ENCODE measurements at places on chromosomes 3 and 15.
A peak's percentile ranks its signal among the peaks of the same experiment; 100 is the strongest.

GRCh38 chr3:21041621-21042020 is 709.4 kb downstream of the ZNF385D start:
- DNase-seq = no peak

- DNase-seq = no peak
Measured at GRCh38 chr3:149089395-149089794, 3.1 kb upstream of the HLTF start.

- no peak for DNase-seq
Measured at GRCh38 chr15:69848096-69848495, 249.6 kb downstream of the TLE3 start.

- no peak for DNase-seq
Measured at GRCh38 chr3:159123877-159124276, 322.0 kb downstream of the MFSD1 start.

DNA sequence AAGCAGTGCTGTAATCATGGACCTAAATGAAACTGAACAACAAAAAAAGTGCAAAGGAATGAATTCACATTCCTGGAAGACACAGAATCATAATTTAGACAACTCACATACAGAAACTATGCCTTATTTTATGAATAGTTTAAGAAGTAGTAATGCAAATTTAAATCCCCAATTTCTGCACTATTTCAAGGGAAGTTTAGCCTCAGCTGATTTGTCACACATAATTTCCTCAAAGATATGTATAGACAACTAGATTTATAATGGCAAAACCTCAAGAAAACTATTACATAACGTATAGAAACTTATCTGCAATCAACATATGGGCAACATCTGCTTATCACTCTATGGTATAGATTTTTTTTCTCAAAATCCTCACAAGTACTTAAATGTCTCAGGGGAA is 7.8 kb upstream of the PTX3 start:
- DNase-seq = no peak

DNA sequence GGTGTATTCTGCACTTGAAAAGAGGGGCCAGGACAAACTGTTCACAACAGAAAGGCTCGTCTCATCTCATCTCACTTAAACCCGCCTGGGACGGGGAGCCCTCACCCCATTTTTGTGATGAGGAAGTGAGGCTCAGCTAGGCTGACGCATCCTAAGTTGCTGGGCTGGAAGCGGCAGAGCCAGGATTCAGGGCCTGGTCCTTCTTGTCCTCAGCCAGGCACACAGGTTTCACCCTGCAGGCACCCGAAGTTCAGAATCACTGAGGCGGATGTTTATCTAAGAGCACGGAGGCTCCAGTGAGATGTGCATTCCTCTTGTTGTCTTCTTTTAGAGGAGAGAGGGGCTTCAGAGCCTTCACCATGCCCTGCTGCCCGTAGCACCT is 51.1 kb upstream of the PLXNA1 start:
- DNase-seq = no peak

- no peak for DNase-seq
Measured at GRCh38 chr3:32901005-32901932, 50.2 kb upstream of the CCR4 start.

GRCh38 chr15:76963596-76963995 is 31.3 kb upstream of the PSTPIP1 start:
- DNase-seq = no peak

GRCh38 chr3:66405701-66406091 is 95.1 kb downstream of the LRIG1 start:
- DNase-seq = peak; percentile 34

GRCh38 chr3:55486857-55487380 is at the start of gene WNT5A:
Gene WNT5A (minus strand): TSS chr3:55487306. CDS start chr3:55486985, 321 bp downstream.
- DNase-seq = peak; percentile 67

DNA sequence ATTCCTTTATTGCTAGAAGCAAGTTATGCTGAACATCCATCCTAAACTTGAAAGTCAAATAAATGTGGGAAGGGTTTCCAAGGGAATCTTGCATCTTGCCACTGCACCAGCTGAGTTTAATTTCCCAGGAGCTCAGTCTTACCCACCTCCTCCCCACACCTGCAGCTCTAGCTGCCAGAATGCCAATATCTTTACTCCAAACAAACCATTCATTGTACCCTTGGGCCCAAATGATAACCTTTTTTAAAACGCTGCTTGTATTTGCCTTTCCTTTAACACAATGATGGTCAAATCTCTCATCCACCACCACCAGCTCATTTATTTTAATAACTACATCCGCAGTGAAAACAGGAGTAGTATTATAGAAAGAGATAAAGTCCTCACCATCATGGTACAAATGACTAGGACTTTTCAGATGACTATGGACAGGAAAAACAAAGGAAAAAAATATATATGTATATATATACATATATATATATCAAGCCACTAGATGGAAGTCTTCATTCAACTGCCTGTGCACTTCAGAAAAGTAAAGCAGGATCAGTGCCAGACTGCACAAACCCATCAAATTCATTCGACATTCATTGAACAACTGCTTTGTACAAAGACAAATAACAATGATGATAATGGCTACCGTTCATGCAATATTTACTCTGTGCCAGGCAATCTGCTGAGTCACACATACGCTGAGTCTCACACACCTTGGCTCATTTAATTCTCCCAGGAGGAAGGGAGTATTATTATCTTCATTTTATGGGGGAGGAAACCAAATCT is 44.0 kb downstream of the BFSP2 start:
- peak; percentile 56 for DNase-seq

DNA sequence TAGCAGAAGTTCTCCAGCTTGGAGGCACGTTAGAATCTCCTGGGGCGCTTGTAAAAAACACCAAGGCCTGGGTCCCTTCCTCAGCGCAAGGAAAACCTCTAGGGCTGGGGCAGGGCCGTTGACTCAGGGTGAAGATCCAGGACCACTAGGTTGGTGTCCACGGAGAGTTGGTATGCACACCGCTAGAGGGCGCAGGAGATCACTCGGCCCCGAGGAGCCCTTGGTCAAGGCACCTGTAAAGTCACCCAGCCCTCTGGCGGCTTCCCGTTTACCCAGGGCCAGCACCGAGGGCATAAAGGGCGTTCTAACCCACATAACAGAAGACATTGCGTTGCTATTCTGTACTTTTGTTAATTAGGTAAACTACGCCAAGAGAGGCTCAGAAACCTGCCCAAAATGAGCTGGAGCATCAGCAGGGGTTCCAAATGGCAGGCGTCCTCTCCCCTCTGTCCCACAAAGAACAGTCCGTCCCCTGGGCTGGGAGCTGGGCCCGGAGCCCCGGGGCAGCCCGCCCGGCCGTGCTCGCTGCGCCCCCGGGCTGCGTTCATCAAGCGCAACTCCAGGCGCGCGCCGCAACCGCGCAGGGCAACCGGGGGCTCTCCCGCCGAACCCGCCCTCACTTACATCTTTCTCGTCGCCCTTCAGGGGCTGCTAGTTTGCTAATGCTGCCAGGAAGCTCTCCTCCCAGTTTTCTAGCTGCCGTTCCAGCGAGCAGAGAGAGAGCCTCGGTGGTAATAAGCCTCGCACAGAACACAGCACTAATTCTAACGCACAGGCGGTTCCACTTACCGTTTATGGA is 332.1 kb downstream of the ARRDC4 start:
- DNase-seq = peak; percentile 15

- peak; percentile 99 for DNase-seq
Measured at GRCh38 chr3:112097378-112097777, 11.2 kb downstream of the C3orf52 start.

DNA sequence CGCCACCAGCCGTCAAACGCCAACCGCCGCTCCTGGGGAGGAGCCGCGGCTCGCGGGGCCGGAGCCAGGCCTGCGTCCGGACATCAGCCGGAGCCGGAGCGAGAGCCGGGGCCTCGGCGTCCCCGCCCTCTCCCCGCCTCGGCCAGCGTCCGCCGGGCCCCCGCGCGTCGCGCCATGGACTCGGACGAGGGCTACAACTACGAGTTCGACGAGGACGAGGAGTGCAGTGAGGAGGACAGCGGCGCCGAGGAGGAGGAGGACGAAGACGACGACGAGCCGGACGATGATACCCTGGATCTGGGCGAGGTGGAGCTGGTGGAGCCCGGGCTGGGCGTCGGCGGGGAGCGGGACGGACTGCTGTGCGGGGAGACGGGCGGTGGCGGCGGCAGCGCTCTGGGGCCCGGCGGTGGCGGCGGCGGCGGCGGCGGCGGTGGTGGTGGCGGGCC is 359 bp downstream of the ARIH1 start:
- no peak for DNase-seq

GRCh38 chr3:106022913-106023312 is 154.1 kb upstream of the CBLB start:
- no peak for DNase-seq

- DNase-seq = no peak
Measured at GRCh38 chr15:25792128-25792527, 71.0 kb downstream of the ATP10A start.

DNA sequence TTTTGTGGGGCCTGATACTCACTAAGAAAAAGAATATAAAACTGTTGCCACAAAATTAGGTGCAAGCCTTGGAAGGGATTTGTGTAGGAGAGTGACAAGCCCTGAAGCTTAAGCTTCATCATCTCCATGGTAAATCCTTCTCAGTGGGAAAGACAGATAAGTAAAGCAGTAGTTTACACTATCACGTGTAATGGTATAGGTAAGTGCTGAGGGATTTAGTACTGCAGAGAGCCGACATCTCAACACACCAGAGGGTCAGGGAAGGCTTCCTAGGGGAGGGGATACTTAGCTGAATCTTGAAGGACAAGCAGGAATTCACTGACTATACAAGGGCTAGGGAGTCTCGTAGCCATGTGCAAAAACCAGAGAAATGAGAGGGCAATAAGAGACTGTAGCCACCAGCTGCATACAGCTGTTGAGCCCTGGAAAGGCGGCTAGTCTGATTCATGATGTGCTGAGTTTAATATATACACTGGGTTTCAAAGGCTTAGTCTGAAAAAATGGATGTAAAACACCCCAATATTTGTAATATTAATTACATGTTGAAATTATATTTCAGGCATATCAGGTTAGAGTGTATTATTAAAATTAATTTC is 11.1 kb downstream of the SLC24A1 start:
- DNase-seq = no peak

- no peak for DNase-seq
Measured at GRCh38 chr15:61295239-61295638, 66.1 kb upstream of the RORA start.

- no peak for DNase-seq
Measured at GRCh38 chr3:128709038-128709437, 16.9 kb upstream of the RAB7A start.

- DNase-seq = peak; percentile 90
Measured at GRCh38 chr3:50260027-50260941, 8.7 kb upstream of the SEMA3B start.

DNA sequence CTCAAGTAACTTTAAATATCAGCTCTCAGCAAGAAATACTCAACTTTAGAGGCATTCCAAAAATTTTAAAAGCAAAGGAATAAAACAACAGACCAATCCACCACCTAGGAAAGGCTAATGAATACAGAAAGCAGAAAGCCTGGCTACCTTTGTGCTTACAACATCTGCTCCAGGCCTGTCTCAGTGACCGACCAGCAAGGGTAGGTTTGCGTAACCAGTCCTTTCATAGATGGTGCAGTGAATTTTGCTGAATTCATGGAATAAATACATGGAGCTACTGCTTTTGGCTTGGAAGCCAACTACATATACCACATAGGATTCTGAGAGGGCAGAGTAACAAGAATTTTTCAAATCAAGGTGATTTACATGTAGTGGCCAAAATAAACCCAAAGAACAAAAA is 27.2 kb downstream of the ETV5 start:
- no peak for DNase-seq

DNA sequence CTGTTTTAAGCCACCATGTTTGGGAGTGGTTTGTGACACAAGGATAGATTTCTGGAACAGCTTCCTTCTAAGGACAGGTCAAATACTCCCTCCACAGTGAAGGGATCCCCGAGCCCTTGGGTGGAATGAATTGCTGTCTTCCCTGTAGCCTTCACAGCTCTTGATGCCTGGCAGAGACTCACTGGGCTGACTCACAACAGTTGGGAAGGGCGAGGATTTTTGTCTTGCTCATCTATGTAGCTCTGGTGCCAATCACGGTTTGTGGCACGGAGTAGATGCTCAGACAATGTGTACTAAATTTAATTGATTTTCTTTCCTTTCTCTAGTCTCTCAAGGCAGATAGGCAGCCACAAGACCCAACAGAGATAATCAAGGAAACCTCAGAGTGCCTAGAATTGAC is 27.0 kb downstream of the CRYGS start:
- no peak for DNase-seq

DNA sequence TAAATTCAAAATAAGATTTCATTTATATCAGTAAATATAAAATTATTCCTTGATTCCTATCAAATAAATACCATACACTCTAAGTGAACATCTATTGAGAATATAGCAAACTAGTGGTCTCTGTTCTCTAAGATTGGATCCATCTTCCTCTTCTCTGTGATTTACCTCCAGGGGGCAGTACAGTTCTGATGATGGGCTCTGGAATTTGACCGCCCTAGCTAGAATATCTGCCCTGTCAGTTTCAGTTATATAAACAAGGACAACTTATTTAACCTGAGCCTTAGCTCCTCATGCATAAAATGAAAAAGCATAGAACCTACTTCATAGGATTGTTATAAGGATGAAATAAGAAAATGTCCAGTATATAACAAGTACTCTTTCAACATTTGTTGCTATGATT is 171.1 kb upstream of the CCDC54 start:
- peak; percentile 90 for DNase-seq

DNA sequence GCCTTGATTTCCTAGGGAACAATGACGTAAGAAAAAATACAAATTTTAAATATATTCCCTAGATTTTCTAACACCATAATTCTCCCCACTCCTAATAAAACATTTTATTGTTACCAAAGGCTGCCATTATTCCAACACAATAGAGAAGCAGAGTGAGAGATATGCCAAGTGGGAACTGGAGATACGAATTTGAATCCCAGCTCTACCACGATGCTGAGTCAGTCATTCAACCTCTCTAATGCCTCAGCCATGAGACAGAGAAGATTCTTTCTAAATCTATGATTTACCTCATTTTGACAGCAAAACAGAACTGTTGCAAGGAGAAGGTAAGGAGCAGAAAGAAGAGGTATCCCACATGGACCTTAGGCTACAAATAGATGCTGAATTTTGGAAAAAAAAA is 112.5 kb downstream of the IGF2BP2 start:
- peak; percentile 30 for DNase-seq

DNA sequence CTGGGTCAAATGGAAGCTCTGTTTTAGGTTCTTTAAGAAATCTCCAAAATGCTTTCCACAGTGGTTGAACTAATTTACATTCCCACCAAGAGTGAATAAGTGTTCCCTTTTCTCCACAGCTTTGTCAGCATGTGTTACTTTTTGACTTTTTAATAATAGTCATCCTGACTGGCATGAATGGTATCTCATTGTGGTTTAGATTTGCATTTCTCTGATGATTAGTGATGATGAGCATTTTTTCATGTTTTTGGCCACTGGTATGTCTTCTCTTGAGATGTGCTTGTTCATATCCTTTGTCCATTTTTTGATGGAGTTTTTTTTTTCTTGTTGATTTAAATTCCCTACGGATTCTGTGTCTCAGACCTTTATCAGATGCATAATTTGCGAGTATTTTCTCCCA is 745.0 kb upstream of the BCHE start:
- DNase-seq = peak; percentile 0

DNA sequence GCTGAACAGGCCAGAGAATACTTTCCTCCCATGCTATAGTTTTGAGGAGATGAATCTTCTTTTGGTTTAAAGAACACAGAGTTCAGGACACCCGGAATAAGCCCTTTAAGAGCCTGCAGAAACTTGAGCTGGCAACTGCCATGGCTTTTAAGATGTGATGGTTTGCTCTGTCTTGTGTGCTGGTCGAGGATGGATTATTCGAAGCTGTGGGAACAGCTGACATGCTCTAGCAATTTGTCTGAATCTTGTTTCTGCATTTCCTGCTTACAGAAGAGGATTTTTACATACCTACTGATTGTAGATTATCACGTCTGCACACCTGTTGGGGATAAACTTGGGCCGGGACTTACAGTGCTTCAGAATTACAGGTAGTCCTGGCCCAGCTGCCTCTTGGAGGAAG is 396.9 kb downstream of the LRTM1 start:
- DNase-seq = no peak

Measured in choroid plexus epithelial cell (primary cell).